ENCODE measurements at places on chromosomes 3 and 15.
A peak's percentile ranks its signal among the peaks of the same experiment; 100 is the strongest.

GRCh38 chr15:45747426-45747825 lies 112.6 kb downstream of the SQOR start:
- no peak for DNase-seq

- DNase-seq = no peak
Observed at GRCh38 chr3:39361252-39361927, 21.8 kb upstream of the SLC25A38 start.

GRCh38 chr15:27353856-27354255 lies 382.9 kb downstream of the GABRG3 start:
- peak; percentile 79 for DNase-seq

- DNase-seq = peak; percentile 36
Observed at GRCh38 chr3:33131331-33132018, 17.7 kb downstream of the CRTAP start.

DNA sequence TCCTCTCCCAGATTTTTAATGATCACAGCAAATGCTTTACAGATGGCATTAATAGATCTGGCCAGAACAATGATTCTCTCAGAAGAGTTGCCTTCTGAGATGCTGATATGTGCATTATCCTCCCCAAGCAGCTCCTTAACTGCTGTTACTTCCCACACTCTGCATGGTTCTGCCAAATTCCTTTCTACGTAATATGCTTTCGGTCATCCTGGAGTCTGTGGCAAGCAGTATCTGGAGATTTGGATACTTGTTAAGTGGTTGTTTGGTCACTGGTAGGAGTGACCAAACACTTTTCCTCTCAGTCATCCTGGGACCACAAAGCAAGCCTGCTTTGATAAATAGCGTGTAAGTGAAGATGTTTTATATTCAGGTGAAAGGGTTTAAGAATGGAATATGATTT lies 71.1 kb upstream of the CCNL1 start:
- no peak for DNase-seq

Measured in NCI-H2171 treated with DMSO at 0.1 percent for 48 hours (cell line).